ENCODE measurements at places on chromosomes 5 and 9.

GRCh38 chr9:91145496-91145895, 216.2 kb downstream of the AUH start:
- DNase-seq = no peak

GRCh38 chr5:68465934-68466551, 250.5 kb downstream of the PIK3R1 start:
- DNase-seq = no peak

DNA sequence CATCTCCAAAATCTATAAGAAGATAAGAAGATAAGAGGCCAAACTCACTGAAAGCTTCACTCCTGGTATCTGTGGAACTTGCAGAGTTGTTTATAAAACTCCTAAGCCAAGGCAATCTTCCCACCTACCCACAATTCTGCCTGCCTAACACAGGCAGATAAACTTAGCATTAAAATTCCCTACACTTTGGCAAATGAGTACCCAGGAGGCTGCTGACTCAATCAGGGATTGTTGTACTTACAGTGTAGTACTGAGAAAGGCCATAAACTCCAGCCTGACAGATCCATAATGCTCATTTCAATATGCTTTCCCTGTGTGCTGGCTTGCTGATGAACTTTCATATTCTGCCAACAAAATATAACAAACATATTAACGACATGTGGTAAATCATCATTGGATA, 725.2 kb downstream of the BRINP1 start:
- no peak for DNase-seq

GRCh38 chr9:86730163-86730928, 217.0 kb downstream of the GAS1 start:
- no peak for DNase-seq

- DNase-seq = no peak
Measured at GRCh38 chr5:73674669-73675004, 48.6 kb downstream of the ARHGEF28 start.

- no peak for DNase-seq
Measured at GRCh38 chr5:10503321-10503720, 60.5 kb upstream of the ANKRD33B start.

DNA sequence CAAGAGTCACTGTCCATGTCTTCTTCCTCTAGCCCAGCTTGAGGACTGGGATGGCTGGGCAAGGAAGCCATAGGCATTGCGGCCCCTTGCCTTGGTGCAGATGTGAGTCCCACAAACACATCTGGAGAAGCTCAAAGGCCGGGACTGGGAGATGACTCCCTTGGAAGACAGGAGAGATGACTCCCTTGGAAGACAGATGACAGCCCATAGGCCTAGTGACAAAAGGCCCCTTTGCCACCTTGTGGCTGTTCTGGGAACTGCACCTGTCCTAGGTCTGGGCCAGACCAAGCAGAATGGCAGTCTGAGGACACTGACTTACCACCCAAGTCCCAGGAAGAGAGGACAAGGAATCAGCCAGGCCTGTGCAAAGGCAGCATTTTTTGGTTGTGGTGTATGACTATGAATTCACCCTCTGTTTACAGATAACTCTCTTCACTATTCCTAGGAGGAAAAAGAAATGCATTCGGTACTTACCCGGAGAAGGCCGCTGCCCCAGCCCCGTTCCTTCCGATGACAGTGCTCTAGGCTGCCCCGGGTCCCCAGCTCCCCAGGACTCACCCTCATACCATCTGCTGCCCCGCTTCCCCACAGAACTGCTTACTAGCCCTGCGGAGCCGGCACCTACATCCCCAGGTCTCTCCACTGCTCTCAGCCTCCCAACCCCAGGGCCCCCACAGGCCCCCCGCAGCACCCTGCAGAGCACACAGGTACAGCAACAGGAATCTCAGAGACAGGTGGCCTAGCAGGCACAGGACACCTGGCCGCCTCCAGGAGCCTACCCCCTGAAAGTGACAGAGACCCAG, 30.8 kb downstream of the SKP1 start:
- DNase-seq = peak; percentile 93

GRCh38 chr9:127567035-127567729, 44.9 kb upstream of the STXBP1 start:
- DNase-seq = peak; percentile 58

Data from eye (tissue), 1 donor.